Stomach (tissue), 19 donors: ENCODE measurements at places on chromosomes 4 and X.

- DNase-seq, result no peak
These were observed 22.5 kb upstream of the ADH7 start for GRCh38 chr4:99457676-99458075.

GRCh38 chr4:110898290-110898689 is 275.4 kb upstream of the PITX2 start:
- DNase-seq, result no peak

GRCh38 chr4:40827758-40828157 is 78.0 kb downstream of the NSUN7 start:
- no peak for DNase-seq

GRCh38 chr4:76883147-76883546 is 14.8 kb downstream of the SOWAHB start:
- no peak for DNase-seq

DNA sequence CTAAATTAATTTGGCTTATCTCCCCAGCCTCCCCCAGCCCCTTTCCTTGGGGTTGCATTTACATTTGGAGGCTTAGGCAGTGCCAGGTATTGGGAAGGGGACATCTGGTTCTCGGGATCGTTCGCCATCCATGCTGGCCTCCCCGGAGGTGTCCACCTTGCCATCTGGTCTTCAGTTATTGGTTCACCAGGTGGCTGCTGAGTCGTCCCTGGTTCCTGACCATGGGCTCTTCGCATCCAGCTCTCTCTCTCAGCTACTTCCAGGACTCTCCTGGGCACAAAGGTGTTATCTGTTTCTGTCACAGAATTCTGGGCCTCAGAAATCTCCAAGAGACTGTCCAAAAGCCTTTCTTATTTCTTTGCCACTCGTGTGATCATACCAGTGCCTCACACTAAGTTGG is 75.4 kb upstream of the SCOC start:
- DNase-seq, result no peak

DNA sequence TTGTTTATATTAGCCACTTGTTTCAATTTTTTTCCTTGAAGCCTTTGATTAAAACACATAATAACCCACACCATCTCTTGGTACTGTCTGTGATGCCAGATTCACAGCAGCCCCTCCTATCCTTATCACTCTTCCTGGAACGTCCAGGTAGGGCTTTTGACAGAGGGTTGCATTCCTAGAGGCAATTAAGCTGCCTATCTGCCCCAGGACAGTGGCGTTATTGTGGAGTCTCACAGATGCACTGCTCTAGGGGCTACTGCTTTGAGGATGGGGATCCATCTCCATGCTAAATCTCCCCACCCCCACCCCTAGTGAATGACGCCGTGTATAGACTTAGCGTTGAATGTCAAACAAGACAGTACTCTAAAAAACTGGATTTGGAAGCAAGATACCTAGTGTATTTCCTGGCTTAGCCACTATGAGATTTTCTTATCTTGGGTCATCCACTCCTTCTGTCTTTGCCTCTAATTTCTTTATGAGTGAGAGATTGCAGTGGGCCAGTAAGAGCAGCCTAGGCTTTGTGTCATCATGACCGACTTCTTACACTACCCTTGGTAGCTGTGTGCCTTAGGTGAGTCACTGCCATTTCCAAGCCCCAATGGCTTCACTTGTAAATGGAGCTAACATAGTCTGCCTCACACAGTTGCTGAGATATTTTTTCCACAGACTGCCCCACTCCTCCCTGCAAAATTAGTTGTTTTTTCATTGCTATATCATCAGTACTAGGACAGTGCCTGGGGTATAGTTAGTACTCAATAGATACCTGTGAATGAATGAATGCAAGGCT is 90.9 kb downstream of the EGF start:
- DNase-seq, result no peak
